ENCODE measurements at places on chromosomes 13 and 19. TPM values are rescaled to one million over a fixed set of nuclear protein-coding genes. Genes with fewer than 3 reads are reported as not detected.

The MBOAT7 gene
- total RNA-seq = 161 TPM

The MIR17HG gene
- total RNA-seq = 1.00 TPM

The CAB39L gene
- 1.8 TPM for total RNA-seq

The RDH8 gene
- total RNA-seq = 0.24 TPM

The SHC2 gene
- 1.6 TPM for total RNA-seq

The TNFAIP8L1 gene
- 4.4 TPM for total RNA-seq

The ZNF446 gene
- total RNA-seq = 11.5 TPM

The GIPR gene
- 2.3 TPM for total RNA-seq

The ZNF527 gene
- 3.7 TPM for total RNA-seq

The CPT1C gene
- 12.4 TPM for total RNA-seq

The ZSCAN4 gene
- not detected for total RNA-seq

The FGF21 gene
- total RNA-seq = not detected

The GNA15 gene
- 0.04 TPM for total RNA-seq

The CD37 gene
- not detected for total RNA-seq

The COX6B2 gene
- 0.91 TPM for total RNA-seq

The PTGIR gene
- not detected for total RNA-seq

The IGLON5 gene
- total RNA-seq = 0.13 TPM

The LRRC63 gene
- total RNA-seq = not detected

The ZNF350 gene
- total RNA-seq = 3.6 TPM

The FNDC3A gene
- 17.4 TPM for total RNA-seq

The FAM124A gene
- total RNA-seq = 2.4 TPM

The DOCK9 gene
- 34.2 TPM for total RNA-seq

The LGALS16 gene
- total RNA-seq = not detected

The IFNL1 gene
- total RNA-seq = not detected

The KLK12 gene
- total RNA-seq = not detected

The ADAMTS10 gene
- total RNA-seq = 13.3 TPM

The GMIP gene
- total RNA-seq = 4.6 TPM

The NCCRP1 gene
- 1.4 TPM for total RNA-seq

The PNMA8A gene
- total RNA-seq = 9.1 TPM

The C19orf33 gene
- total RNA-seq = 563 TPM

The ZNF541 gene
- not detected for total RNA-seq

The FBXO27 gene
- 4.5 TPM for total RNA-seq

The ZNF433 gene
- total RNA-seq = not detected

The ZNF439 gene
- total RNA-seq = not detected

The PEAK3 gene
- 0.32 TPM for total RNA-seq

The PROZ gene
- not detected for total RNA-seq

The ICAM5 gene
- total RNA-seq = 0.93 TPM

The KIR2DL3 gene
- total RNA-seq = not detected

The GGACT gene
- total RNA-seq = 5.8 TPM

The SIGLEC6 gene
- total RNA-seq = not detected

The RFPL4AL1 gene
- not detected for total RNA-seq

The ZNF160 gene
- total RNA-seq = 7.8 TPM

The ZNF835 gene
- total RNA-seq = not detected

The RFX1 gene
- 5.1 TPM for total RNA-seq

The CAPN12 gene
- total RNA-seq = 6.5 TPM

The ZNF134 gene
- 7.3 TPM for total RNA-seq

The TMEM145 gene
- 4.2 TPM for total RNA-seq

The ZNF20 gene
- not detected for total RNA-seq

The C19orf85 gene
- total RNA-seq = not detected

The FAM174C gene
- 46.5 TPM for total RNA-seq

The ZNF749 gene
- 12.5 TPM for total RNA-seq

The SLC15A1 gene
- 0.06 TPM for total RNA-seq

The ZNF284 gene
- total RNA-seq = 0.26 TPM

The MISP3 gene
- total RNA-seq = 3.6 TPM

The CLEC17A gene
- not detected for total RNA-seq

All from A549 treated with dexamethasone at 1 μM for 4 hours (cell line).